ENCODE measurements at places on chromosomes 6 and 20.
A peak's percentile ranks its signal among the peaks of the same experiment; 100 is the strongest.

DNA sequence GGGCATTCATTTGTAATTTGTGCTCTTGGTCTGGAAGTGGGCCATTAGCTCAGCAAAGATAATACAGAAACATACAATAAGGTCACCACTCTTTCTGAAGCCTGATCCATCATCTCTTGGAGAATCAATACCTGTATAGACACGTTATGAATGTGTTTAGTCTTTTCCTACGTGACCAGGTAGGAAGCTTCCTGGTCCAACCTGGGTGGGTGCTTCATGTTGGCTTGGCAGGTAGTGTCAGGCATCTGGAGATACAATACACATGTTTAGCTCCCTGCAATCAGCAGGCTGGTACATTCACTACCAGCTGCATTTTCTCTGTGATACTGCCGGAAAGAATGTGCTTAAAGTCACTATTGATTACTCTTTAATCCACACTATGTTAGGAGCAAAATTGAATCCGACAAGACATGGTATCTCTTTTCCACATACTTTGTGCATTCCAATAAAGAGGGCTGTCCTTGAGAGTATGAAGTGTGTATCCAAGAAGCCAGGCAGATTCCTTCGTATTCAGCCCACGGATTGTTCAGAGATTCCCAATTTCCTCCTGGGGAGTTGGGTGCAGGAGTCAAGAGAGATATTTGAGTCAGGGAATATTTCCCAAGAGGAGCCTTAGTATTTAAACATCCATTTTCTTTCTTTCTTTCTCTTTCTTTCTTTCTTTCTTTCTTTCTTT lies 49.9 kb upstream of the RANBP9 start:
- no peak for DNase-seq

DNA sequence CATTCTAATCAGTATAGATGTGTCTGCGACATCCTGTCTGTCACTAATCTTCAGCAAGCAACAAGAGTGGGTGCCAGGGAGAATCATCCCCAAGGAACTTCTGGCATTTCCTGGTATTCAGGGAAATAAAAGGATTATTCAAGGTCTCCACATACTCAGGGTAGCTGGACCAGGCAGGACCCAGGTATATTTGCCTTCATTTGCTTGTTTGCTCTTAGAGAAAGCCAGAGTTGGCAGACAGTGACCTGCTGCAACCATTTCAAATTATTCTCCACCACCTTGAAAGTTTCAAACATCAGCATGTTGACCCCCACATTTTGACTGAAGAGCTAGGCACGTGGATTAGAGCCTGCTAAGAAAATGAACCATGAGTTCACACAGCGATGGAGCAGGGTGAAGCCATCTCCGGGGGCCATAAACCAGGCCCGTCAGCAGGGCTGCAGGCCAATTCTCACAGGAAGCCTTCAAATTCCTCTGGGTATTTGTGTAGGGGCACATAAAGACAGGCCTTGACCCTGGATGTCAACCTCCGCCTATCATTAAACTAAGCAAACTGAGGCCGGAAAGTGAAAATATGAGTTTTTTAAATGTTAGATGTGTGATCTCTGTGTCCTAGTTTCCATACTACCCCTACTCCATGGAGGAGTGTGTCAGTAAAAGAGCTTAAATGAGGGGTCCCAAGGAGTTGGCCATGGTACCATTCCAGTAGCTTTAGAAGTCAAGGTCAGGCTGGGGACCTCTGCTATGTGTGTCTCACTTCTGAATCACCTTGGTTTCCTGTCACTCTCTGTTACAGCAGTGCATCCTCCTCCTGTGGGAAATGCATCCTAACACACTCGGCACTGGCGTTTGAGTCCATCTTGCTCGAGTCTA lies 32.9 kb downstream of the TRAM2 start:
- DNase-seq = peak; percentile 58

DNA sequence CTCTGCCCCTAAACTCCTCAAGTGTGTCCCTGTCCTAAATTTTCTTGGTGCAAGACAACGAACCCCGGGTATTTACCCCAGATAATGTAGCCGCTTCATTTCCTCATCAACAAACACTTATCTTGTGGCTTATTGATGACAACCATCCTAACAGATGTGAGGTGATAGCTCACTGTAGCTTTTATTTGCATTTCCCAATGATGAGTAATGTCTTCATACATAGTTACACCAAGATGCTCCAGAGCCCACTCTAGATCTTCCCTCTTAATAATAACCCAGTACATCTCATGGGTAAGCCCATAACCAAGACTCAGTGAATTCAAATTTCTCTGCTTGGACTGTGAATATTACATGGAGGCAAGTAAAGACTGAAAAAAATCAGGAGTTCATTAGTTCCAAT lies 48.2 kb upstream of the BEND6 start:
- no peak for DNase-seq

- DNase-seq = no peak
These were observed 476 bp upstream of the BCKDHB start for GRCh38 chr6:80105972-80106417.

GRCh38 chr20:50820515-50821256 lies 25.8 kb downstream of the BCAS4 start:
- DNase-seq = no peak

- no peak for DNase-seq
These were observed 10.2 kb downstream of the DLL1 start for GRCh38 chr6:170280689-170281045.

- DNase-seq = no peak
These were observed 49.3 kb downstream of the SLC35F1 start for GRCh38 chr6:117956386-117956785.

GRCh38 chr6:1202201-1202600 lies 109.7 kb upstream of the FOXQ1 start:
- no peak for DNase-seq

GRCh38 chr20:56788041-56788670 lies 159.1 kb downstream of the TFAP2C start:
- peak; percentile 55 for DNase-seq

DNA sequence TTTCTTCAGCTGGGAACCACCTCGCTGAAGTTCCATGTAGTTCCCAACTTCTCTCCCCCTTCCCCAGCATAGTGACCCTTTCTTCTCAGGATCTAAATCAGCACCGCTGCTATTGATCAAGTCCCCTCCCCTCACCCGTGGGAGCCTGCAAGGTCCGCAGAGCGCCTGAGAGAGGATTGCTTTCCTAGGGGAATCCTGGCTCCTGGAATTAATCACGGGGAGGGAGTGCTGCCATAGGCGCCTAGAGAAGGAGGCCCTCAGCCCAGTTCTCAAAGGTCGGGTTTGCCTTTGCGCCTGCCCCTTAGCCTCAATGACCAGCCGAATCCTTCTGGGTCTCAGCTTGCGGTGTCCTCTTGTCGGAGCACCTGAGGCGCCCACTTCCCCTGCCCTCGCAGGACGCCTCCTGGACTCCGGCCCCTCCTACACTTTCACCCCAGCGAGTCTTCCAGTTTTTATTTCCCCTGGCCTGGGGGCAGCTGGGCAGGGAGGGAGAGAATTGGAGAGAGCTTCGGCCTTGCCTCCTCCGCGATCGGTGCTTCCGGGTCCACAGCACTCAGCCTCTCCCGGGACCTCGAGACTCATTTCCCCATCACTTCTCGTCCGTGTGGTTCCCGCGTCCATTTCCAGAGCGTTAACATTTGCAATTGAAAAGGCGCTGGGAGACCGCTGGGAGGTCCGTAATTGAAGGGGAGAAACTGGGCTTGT lies 3.1 kb upstream of the NKX2-2 start:
- no peak for DNase-seq

GRCh38 chr20:37992802-37993409 lies 40.4 kb downstream of the TTI1 start:
- DNase-seq = peak; percentile 76

Data from umbilical cord (tissue), 2 donors.